ENCODE measurements at places on chromosomes 11 and 22. TPM values are rescaled to one million over a fixed set of nuclear protein-coding genes. Genes with fewer than 3 reads are reported as not detected.

DNA sequence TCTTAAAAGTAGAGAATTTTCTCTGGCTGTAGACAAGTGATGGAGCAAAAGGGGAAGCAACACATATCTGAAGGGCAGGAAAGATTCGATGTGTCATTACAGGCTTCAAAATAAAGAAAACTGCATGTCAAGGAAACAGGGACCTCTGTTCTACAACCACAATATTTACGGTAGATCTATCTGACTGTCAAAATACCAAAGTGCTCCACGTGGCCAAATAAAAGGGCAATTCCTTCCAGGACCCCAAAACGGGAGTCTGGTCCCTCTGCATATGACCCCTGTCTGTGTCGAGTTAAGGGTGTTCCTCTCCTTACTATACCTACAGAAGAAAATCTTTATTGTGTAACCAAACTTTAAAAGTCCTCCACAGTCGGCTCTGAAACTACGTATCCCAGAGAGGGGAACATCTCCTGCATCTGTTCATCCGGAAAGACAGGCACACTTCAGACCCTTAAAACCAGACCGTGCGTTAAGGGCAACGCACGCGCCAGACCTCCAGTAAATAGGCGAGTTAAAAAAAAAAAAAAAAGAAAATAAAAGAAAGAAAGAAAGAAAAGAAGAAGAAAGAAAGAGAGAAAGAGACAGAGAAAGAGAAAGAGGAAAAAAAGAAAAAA is 756 bp downstream of the CLNS1A start:
- DNase-seq = no peak

ADAMTS15 gene
- 3.4 TPM for polyA plus RNA-seq

- DNase-seq = no peak
Measured at GRCh38 chr11:119108146-119108856, 1.2 kb downstream of the C2CD2L start.

PRR33 gene
- polyA plus RNA-seq = not detected

DNA sequence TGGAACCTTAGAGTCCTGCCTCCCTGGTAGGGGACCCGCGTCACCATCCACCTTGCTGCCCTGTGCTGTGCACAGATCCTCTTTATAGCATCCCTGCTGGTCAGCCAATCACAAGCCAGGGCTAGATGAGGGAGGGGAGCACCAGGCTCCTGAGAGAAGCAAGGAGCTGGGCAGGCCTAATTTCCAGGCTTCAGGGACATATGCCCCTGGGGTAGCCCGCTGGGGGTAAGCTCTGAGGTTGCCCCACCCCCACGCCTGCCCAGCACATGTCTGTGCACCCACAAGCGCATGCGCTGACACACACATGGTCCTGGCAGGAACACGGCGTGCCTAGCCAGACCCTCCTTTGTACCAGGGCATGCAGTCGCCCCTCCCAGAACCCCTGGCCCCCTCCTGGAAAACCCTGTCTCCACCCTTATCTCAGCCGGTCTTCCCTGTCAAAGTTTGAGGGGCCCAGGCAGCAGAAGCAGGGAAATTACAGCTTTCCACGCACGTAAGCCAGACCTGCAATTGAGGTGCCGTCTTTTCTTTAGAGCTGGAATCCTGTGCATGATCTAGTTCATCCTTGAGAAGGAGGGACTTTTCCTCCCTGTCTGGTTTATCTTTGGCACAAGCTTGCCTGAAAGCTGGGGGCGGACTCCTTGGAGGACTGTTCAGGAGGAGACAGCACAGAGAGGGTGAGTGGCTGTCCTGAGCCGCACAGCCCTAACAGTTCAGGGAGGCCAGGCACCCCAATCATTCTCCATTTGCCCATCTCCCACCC is 2.1 kb downstream of the SSTR3 start:
- DNase-seq = no peak

DNA sequence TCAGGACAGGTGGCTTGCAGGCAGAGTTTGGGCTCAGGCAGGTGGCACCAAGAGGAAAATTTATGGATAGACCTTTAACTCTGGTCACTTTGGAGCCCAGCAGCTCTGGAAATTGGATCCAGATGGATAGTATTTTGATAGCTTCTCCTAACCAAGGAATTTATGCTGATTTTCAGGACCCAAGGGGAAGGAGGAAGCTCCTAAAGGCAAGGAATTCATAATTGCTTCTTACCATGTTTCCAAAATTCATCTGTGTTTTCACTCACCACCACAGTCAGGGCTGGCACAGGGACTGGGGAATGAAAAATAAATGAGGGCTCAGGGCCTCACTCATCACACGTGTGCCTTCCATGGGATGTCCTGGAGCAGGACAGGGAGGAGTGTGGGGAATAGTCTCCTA is 317.8 kb downstream of the ST3GAL4 start:
- DNase-seq = no peak

GRCh38 chr11:118898400-118899295 is 15.0 kb downstream of the CXCR5 start:
- no peak for DNase-seq

OR4A16 gene
- not detected for polyA plus RNA-seq

DNA sequence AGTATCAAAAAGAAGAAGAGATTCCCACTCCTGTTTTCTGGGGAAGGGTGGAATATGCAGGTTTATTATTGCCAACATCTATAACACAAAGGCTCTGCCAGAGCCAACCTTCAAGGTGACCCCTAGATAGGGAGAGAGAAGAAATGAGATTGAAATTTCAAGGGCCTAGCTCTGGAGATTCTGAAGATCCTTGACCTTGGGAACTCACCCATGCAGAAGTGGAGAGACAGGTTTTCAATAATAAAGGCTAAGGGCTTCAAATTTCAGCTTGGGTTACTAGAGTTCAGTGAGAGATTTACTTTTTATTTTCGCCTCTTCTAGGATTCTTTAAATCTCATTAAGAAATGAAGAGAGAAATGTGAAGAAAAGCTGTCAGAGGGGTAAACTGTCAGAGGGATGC is 98.4 kb downstream of the CD44 start:
- no peak for DNase-seq

GRCh38 chr11:284105-285020 is 4.6 kb upstream of the PGGHG start:
- DNase-seq = no peak

GRCh38 chr22:18023509-18024275 is 669 bp downstream of the MICAL3 start:
- peak; percentile 83 for DNase-seq
